Astrocyte (in vitro differentiated cells and primary cell): ENCODE measurements at places on chromosomes 4 and X.

DNA sequence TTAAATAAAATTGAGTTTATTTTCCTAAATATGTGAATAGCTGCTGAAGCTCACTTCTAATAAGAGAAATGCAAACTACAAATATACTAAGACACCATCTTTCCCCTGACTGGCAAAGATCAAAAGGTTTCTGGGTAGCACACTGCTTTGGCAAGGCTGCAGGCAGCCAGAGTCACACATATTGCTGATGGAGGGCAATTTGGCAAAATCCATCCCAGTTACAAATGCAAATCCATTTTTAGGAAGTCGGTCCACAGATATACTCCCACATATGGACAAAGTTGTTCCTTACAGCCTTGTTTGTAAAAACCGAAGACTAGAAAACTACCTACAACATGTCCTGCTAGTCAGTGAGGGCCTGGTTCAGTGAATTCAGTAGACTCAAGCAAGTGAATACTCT lies 12.4 kb downstream of the USP46 start:
- no peak for DNase-seq

DNA sequence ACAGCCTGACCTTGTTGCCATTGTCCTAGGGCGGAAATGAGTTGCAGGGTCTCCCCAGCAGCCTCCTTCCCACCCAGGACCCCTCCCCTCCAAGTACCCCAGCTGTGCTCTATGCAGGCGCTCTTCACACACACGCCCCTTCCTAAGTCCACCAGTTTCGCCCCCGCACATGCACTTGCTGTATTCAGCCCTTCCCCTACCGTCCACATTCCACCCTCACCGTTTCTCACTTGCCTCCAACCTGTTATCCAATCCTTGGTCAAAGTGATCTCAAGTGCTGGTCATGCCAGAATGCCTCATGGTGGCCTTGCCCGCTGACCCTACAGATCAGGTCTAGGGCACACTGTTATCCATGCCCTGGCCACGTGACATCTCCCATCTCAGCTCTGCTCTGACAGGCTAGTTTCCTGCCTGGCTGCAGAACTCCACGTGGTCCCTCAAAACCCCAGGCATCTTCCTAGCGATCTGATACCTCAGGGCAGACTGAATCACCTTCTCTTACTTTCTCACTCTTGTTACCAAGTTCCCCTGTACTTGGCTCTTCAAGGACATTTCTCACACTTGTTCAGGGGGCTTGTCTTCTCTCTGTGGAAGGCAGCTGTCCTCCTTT lies 39.7 kb downstream of the NSG1 start:
- DNase-seq, result no peak

DNA sequence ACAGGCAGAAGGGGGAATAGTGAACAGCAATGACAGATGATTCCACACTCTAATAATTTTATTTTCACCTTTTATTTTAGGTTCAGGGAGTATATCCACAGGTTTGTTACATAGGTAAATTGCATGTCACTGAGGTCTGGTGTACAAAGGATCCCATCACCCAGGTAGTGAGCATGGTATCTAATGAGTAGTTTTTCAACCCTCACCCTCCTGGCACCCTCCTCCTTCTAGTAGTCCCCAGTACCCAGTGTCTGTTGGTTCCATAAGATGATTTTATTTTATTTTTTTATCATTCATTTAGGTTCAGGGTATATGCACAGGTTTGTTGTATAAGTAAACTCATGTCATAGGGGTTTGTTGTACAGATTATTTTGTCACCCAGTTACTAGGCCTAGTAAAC lies 58.6 kb upstream of the UGT8 start:
- DNase-seq, result no peak

DNA sequence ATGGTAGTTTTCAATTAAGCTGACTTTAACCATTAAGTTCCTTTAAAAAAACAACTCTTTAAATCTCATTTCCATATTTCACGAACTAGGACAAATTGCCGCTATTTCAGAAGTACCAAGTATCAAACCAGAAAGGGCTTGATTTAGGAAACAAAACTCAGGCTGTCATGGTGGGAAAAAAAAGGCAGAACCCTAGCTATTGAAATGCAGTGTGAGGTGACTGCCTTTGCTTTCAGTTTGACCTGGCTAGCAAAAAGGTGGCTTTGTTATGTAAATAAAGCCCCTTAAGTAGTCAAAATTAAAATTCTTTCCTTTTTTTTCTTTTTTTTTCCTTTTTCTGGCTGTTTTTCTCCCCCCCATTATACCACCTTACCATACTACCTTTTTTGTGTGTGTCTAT lies 40.6 kb upstream of the CYP2U1 start:
- DNase-seq, result no peak

DNA sequence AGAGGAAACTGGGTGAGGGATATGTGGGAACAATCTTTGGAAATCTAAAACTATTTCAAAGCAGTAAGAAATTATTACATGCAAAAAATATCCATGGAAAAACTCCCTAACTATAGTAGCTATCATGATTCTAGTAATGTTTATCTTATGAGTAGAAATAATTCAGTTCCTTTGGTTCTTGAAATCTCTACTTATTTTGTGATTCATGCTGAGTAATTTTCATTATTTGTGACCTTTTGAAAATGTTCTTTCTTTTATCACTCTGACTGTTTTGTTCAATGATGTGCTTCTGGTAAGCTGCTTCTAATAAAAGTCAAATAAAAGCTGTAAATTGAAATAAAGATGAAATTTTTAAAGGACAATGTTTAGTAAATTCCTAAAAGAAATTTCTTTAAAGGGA lies 40.4 kb upstream of the MAGEB10 start:
- DNase-seq, result peak; percentile 11

GRCh38 chr4:4659871-4660651 lies 118.2 kb upstream of the STX18 start:
- DNase-seq, result peak; percentile 93

GRCh38 chr4:107791902-107792301 lies 32.8 kb upstream of the SGMS2 start:
- no peak for DNase-seq

DNA sequence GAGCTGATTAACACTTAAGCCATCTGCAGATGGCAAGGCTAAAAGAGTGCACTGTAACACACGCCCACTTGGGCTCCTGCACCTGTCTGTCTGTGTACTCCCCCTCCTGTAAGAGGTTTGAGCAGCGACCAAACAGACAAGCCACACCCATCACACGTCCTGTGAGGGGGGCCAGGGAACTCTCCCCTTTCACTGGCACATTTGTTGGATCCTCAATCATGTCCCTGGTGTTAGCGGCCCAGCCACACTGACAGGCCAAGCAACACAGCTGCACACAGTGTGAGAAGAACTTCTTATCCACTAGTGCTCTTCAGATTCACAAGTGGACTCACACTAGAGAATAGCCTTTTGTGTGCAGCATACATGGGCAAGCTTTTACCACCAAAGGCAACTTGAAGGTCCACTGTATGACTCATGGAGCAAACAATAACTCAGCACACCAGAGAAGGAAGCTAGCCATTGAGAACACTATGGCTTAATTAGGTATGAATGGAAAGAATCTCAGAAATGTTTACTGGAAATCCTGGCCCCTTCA lies 29.1 kb upstream of the UTP14A start:
- DNase-seq, result peak; percentile 74

GRCh38 chr4:141133146-141133998 lies at the start of gene RNF150:
RNF150 (minus strand) TSS chr4:141133469.
- peak; percentile 92 for DNase-seq

DNA sequence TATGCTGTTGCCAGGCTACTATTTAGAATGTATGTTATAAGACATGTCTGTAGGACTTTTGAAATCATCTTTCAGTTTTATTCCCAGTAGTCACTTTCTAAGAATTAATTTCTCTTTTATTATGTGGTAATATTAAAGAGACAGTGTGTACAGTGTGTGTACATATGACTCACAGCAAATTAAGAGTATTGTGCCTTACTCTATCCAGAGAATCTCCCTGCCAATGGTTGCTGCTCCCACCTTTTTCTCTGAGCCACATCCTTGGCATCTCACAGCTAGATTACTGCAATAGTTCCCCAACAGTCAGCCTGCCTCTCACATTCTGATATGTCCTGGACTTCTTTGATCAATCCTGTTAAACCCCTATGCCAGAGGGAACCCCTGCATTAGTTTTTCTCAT lies 114.5 kb downstream of the ANXA5 start:
- no peak for DNase-seq

DNA sequence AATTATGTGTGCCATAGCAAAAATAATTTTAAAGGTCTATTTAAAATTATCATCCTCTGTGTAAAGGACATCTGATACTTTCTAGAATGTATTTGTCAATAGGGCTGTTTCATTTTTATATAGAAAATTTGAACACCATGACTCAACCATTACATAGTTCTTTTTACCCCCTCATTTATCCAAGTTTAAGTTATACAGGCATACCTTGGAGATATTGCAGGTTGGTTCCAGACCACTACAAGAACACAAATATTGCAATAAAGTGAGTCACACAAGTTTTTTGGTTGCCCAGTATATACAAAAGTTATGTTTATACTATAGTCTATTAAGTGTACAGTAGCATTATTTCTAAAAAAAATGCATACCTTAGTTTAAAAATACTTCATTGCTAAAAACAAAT lies 130.4 kb downstream of the MSL3 start:
- no peak for DNase-seq

DNA sequence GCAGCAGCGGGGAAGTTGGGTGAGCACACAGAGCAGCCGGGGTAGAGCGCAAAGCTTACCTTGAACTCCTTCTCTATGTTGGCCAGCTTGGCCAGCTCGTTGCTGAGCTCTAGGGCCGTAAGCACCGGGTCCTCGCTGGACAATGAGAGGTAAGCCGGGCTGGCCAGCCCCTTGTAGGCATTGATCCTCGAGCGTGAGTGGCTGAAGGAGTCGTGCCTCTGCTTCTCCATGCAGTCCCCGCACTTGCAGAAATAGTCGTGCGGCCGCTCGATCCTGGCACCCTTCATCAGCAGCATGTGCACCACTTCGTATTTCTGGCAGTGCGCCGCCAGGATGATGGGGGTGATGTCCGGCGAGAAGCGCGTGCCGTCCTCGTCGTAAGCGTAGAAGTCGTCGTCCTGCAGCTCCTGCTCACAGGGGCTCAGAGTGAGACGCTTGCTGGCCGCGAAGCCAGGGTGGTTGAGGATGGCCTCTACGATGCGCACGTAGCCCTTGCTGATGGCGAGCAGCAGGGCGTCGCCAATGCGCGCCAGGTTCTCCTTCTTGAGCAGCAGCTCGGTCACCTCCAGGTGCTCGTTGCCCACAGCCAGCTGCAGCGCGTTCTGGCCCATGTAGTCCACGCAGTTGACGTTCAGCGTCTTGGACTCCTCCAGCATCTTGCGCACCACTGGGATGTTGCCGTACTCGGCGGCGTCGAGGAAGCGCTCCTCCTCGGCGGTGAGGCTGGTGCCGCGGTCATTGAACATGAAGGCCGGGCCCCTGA lies 19.5 kb downstream of the TRPC3 start:
- DNase-seq, result no peak
